T-helper 2 cell (primary cell): ENCODE measurements at places on chromosomes 1 and 21.

DNA sequence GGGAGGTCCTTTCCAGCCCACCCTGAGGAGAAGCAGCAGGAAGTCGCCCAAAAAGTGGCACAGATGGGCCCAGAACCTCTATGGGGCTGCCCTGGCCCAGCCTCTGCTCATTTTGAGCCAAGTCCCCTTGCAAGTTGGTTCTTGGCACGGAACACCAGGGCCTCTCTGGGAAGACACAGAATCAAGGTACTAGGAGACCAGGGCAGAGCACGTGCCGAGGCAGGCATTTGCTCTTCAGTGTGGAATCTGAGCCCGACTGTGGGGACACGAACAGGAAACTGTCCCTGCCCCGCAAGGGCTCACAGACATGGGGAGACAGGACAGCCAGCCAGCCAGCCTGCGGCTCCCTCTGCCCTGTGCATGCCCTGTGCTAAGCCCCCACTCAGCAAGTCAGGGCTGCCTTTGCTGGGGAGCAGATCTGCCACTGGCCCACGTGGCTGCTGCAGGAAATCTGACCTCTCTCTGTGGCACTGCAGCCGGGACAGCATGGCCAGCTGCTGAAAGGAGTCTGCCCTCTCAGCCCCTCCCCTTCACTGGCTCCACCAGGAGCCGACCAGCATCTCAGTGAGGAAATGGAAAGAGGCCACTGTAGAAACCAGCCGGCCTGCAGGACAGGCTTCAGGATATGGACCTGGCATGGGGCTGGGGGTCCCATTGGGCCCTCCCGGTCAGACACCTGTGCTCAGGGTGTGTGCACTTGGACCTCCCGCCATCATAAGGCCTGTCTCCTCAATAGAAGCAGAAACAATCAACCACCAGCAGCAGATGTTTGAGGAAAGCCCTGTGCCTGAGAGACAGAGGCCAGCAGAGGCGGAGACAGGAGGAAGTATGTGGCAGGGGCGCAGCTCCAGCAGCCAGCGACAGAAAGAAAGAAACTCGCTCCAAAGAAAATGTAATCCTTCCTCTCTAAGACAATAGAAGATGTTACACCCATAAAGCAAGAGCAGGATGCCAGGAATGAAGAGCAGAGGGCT lies 3.7 kb downstream of the ARHGEF16 start:
- DNase-seq, result no peak

GRCh38 chr1:11796036-11796828 lies 9.5 kb downstream of the MTHFR start:
- no peak for DNase-seq

- DNase-seq, result no peak
Observed at GRCh38 chr1:110875216-110875731, 2.3 kb downstream of the CD53 start.

- DNase-seq, result no peak
Observed at GRCh38 chr1:54804471-54805132, 3.5 kb upstream of the TTC22 start.

DNA sequence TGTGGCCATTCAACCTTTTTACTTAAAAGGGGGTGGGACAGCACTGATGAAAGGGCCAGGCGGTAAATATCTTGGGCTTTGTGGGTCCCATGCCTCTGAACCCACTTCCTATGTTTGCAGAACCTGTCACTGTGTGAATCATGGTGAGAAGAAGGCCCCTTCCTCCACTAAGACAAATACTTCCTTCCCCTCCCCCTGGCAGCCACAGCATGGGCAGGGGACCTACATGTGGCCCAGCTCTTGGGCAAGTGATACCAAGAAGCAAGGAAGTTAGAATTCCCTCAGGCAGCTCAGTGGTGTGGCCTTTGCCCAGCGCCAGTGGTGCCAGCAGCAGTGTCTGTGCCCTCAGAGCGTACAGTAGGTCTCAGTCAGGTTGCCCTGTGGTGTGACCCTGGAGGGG lies 168.6 kb downstream of the TRIM33 start:
- no peak for DNase-seq

GRCh38 chr1:29802181-29803068 lies 566.1 kb downstream of the PTPRU start:
- no peak for DNase-seq

DNA sequence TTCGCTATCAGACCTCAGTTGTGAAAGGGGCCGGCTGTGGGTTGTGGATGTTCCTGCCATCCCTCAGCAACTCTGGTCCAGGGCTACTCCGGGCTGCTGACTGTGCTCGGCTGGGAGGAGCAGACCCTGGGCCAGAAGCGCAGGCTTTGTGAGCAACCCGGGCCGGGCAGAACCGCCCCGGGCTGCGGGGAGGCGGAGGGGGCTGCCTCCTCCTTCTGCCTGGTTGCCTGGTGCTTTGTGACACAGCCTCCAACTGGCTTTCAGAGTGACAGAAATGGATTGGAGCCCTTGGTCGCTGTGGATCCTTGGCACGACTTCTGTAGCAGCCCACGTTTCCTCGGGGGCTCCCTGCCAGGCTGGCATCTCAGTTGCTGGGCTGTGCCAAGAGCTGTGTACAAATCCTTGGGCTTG lies 10.0 kb downstream of the DRAXIN start:
- DNase-seq, result no peak

DNA sequence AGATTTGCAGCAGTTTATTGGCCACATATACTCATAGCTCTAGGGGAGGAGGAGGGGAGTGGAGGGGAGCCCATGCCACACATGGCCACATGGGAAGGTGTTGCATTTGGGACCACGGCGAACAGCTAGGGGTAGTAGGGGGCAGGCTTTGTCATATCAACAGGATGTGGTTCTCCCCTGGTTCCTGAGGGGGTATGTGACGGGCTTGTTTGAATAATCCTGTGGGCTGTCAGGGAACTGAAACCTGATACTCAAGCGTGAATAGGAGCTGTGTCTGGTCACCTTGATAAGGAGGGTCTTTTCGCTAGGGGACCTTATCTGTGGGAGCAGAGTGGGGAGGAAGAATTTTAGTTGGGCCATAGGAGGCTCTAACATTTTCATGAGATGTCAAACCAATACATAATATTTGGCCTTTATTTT lies 264.7 kb downstream of the CTH start:
- no peak for DNase-seq

DNA sequence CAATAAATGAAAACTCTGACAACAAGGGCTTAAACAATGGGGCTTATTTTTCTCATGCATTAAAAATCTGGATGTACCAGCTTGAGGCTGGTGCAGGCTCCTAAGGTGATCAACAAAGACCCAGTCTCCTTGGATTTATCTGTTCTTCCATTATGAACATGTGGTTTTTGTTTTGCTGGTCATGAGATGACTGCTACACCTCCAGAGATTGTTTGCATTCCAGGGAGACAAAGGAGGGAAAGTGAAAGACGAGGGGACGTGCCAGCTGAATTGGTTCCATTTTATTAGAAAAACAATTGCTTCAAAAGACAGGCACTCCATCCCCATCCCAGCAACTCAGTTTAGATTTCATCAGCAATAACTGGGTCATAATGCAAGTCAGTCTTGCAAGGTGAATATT lies 90.9 kb upstream of the KCNK1 start:
- no peak for DNase-seq

DNA sequence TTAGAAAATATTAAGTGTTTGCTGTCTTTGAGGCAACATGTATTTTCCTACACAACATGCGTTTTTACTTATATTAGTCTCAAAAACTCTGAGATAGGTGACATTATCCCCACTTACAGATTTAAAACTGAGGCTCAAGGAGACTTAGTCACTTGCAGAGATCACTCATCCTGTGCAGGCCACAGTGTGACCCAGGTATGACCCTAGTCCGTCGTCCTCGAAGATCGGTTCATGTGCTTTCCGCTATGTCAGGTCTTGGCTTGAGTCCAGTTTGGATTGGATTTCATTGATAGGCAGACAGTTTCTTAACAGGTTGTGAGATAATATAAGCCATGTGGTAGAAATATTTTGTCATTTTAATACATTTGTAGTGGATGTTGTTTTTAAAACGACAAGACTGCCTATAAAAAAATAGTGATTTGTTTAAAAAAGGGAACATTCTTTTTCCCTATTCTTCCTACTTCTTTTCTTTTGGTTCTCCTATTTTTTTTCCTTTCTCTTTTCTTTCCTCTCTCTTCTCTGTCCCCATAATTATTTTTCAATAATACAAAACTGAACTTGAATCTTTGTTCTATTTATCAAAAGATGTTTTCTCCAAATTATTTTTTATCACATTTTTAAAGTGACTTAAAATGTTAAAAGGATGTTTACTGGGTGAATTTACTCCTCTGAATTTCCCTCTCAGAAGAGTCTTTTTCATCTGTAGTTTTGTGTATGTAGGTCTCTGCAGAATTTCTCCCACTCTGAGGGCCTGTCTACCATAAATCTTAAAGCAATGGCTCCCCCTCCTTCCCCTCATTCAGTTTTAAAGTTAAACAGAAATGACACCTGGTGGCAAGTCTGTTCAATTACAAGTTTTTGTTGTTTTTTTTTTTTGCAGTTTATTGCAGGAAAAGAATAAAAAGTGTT lies 81.8 kb downstream of the PHTF1 start:
- no peak for DNase-seq

- DNase-seq, result no peak
Observed at GRCh38 chr21:14572204-14572780, 26.2 kb upstream of the SAMSN1 start.

DNA sequence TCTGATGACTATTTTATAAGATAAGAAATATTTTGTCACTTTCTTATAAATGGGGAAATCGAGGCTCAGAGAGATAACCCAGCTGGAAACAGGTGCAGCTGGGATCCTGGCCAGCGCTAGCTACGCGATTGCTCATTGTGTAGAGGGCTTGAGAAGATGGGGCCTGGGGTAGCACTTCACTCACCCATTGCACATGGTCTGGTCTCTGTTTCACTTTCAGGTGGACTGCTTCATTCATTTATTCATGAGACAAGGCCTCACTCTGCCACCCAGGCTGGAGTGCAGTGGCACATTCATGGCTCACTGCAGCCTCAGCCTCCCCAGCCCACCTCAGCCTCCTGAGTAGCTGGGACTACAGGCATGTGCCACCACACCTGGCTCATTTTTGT lies 23.8 kb downstream of the UBE4B start:
- no peak for DNase-seq

DNA sequence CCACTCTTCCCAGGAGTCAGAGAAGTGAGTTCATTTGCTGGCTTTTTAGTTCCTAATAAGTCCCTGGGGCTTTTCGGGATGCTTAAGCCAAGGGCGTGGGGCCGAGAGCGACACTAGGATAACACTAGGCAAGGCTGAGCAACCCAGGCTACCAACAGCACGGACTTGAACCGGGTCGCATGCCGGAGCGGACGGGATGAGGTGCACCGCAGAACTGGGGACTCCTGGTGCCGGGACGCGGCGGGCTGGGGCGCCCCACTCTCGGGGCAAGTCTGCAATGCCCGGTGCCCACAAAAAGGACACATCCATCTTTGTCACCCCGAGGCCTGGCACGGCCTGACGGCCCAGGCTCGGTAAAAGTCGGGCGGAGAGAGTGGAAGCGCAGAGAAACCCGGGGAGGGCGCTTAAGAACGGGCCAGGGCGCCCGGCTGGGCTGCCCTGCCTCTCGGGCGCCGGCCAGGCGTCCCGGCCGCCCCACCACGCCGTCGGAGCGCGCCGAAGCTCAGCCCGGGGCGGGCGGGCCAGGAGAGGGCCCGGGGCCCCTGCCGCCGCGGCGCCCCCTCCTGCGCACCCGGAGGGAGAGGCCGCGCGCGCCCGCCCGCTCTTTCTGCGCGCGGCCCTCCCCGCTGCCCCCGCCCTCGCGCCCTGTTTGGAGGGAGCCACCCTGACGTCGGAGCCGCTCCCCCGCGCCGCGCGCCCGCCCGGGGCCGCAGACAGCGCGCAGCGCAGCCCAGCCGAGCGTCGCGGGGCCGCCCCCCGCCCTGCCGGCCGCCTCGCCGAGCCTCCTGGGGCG lies at the start of gene NBL1:
Gene NBL1 (plus strand): TSS at position 710 of the 793 bp plus-strand sequence. CDS start 10,720 bp downstream, outside the sequence.
- peak; percentile 87 for DNase-seq

DNA sequence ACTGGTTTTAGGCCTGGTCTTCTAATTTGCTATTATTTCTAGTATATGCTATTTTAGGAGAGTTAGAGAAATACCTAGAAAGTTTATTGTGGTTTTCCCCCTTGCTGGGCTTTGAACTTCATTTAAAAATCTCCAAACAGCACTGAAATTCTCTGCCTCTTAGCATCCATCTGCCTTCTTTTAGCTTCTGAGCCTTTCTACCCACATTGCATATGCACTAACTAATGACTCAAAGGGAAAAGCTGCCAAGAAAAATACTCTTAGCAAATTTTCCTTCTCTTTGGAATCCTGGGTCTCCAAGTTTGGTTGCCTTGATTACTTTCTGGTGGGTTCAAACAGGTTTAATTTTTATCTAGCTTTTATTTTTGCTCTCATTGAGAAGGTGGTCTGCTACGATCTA lies 408.4 kb upstream of the PTBP2 start:
- DNase-seq, result no peak

GRCh38 chr1:101509370-101509769 lies 272.6 kb downstream of the S1PR1 start:
- DNase-seq, result no peak

GRCh38 chr1:233359431-233359830 lies 31.9 kb downstream of the MAP3K21 start:
- DNase-seq, result no peak

GRCh38 chr1:223702735-223703667 lies 9.3 kb upstream of the CAPN2 start:
- DNase-seq, result no peak

DNA sequence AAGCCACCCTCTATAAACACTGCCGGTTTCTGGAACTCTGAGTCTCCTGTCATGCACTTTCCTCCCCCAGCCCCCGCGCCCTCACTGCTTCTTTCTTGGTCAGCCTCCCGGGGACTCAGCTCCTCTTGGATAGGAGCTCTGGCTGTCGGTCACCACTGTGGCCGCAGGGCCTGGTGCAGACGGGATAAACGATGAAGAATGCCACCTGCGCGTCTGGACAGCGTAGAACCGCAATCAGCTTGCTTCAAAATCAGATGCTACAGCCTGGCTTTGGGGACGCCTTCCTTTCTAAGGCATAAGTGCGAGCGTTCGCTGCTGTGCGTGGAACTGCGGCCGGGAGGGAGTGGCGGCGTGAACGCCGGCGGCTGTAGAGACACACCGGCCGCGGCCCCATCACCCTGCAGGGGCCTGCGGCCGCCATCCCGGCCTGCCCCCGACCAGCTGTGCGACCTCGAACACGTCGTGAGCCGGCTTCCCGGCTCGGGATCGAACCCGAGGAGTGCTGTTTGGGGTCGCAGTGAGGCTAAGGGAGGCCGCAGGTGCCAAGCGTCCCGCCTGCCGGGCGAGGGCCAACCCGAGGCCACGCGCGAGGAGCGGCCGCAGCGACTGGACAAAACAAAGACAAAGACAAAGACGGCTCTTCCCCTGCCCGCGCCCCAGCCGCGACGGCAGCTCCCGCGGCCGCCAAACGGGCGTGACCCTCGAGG lies 688 bp downstream of the PTTG1IP start:
- no peak for DNase-seq

GRCh38 chr1:82160903-82161302 lies 360.2 kb downstream of the ADGRL2 start:
- no peak for DNase-seq

- DNase-seq, result no peak
Observed at GRCh38 chr1:85577419-85578320, 2.9 kb upstream of the CCN1 start.

GRCh38 chr1:39957299-39958015 lies 2.5 kb downstream of the MFSD2A start:
- DNase-seq, result no peak

- no peak for DNase-seq
Observed at GRCh38 chr1:198072177-198072576, 84.6 kb upstream of the NEK7 start.

- no peak for DNase-seq
Observed at GRCh38 chr1:13495186-13495585, 18.6 kb downstream of the LRRC38 start.
